Cerebellum (tissue), 4 donors: ENCODE measurements at places on chromosomes 4 and X.

- DNase-seq, result no peak
These were observed 4.0 kb downstream of the SLC2A9 start for GRCh38 chr4:10017037-10017893.

- no peak for DNase-seq
These were observed 32.0 kb downstream of the PAGE2 start for GRCh38 chrX:55120761-55121358.

GRCh38 chrX:120677004-120677652 lies 47.3 kb upstream of the C1GALT1C1 start:
- DNase-seq, result no peak

DNA sequence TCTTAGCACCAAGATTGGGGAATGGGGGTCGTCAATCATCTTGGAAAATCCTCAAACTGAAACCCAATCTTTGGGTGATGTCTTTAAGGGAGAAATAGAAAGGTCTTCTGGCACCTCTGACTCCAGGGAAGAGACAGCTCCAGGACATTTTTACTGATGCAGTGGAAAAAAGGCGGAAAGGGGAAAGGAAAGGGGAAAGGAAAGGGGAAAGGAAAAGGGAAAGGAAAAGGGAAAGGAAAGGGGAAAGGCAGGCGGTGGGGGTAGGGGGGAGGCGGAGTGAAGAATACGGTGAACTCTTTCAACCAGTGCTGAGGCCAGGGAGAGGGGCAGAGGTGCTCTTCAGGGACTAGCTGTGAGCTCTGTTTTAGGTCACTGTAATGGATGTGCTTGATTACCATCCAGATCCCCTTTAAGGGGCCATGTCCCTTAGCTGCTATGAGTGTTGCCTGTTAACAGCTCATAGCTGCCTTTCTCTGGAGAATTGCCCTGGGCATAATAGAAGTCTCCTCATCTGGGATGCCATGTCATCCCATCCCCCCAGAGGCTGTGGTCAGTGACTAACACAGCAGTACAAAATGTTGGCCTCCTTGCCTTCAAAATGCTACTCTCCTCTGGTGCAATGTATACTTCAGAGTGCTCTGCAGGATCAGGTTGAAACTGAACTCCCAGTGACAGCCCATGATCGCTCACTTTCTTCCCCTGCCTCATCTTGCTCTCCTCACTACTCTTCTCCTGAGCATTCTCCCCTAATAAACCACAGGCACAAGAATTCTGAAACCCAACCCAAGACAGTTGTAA lies 92.4 kb upstream of the AP1S2 start:
- no peak for DNase-seq

GRCh38 chr4:160319221-160319867 lies 1216.5 kb downstream of the RAPGEF2 start:
- DNase-seq, result no peak

- DNase-seq, result no peak
These were observed 60.8 kb upstream of the TBC1D9 start for GRCh38 chr4:140816806-140817510.

GRCh38 chrX:74179499-74179898 lies 124.5 kb upstream of the ZCCHC13 start:
- DNase-seq, result no peak

- DNase-seq, result no peak
These were observed 7.0 kb upstream of the NHS start for GRCh38 chrX:17368002-17368401.

DNA sequence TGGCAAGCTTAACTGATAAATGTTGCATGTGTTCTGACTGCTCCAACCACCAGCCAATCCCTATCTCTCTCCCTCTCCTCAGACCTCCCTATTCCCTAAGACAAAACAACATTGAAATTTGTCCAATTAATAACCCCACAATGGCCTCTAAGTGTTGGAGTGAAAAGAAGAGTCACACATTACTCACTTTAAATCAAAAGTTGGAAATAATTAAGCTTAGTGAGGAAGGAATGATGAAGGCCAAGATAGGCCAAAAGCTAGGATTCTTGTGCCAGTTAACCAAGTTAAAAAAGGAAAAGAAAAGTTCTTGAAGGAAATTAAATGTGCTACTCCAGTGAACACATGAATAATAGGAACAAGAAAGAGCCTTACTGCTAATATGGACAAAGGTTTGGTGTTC lies 55.6 kb downstream of the FBXW7 start:
- no peak for DNase-seq

GRCh38 chr4:158964114-158964727 lies 138.7 kb upstream of the RAPGEF2 start:
- no peak for DNase-seq

DNA sequence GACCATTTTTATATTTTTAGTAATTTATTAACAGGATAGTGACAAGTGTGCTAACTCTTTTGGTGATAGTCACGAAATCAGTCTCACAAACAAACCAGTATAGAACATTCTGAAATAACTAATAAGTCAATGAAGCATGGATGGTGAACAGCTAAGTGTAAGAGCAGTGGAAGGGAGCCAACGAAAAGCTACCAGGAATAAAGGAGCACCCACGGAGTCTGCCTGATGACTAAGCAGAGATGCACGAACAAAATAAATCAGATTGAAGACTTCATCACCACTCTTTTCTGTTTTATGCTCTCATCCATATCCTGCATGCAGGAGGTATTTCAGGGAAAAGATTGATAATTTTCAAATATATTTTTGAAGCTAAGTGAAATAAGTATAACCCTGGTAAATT lies 891.1 kb upstream of the HS3ST1 start:
- no peak for DNase-seq

DNA sequence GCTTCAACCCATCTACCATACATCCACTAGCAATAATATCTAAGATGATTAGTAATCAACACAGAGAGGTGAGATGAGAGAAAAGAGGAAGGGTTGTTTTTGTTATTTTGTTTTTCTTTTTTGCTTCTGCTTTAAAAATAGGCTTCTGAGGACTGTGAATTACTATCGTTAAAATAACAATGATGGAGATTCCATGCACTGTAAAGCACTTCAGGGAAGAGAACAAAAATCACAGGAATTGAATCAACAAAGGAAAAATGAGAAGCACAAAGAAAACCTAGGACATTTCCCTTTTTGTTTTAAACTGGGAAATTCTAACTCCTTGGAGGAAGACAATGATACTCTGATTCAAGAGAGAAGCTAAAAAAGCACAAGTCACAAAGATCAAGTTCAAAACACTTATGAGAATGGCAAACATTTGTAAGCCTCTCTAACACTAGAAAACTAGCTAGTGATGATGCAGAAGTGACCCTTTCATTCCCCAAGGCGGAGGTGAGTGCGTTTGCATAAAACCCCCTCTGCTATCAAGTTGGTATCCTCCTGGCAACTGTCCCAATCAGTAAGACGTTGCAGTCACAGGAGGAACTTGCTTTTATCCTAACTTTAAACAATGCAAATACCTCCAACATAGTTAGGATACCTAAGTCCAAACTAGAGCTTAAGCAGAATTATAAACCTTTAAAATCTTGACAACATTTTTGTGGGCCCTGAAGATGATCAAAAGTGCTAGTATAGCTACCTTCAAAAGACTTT lies 308.5 kb downstream of the CAMK2D start:
- DNase-seq, result no peak

DNA sequence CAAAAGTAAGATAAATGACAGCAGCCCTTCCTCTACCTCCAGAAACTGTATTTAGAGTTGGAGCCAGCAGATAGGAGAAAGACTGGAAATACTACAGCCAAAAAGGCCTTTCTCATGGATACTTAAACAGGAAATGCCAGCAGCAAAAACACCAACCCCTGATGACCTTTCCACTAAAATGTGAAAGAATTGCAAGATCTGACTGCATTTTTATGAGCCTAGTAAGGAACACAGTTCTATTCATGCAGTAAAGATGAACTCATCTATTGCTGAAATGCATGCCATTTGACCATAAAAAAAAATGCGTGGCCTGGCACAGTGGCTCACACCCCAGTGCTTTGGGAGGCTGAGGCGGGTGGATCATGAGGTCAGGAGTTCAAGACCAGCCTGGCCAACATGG lies 19.9 kb downstream of the ABCG2 start:
- no peak for DNase-seq

DNA sequence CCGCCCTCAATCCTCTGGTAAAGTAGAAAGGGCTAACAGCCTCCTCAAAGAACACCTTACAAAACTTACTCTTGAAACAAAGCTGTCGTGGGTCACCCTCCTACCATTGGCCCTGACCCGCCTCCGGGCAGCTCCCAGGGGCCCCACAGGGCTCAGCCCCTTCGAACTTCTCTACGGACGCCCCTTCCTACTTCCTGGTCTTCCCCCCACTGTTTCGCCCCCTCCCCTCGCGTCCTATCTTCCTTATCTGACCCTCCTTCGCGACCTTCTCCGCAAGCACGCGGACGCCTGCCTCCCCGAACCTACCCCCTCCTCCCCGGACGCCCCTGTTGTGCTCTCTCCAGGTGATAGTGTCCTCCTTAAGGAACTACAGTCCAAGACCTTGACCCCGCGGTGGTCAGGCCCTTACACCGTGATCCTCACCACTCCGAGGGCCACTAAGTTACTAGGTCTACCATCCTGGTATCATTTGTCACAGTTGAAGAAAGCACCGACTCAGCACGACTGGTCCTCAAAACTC lies 963.1 kb downstream of the RPA4 start:
- no peak for DNase-seq

- DNase-seq, result no peak
These were observed 50.8 kb downstream of the SLC2A9 start for GRCh38 chr4:9970399-9971011.

DNA sequence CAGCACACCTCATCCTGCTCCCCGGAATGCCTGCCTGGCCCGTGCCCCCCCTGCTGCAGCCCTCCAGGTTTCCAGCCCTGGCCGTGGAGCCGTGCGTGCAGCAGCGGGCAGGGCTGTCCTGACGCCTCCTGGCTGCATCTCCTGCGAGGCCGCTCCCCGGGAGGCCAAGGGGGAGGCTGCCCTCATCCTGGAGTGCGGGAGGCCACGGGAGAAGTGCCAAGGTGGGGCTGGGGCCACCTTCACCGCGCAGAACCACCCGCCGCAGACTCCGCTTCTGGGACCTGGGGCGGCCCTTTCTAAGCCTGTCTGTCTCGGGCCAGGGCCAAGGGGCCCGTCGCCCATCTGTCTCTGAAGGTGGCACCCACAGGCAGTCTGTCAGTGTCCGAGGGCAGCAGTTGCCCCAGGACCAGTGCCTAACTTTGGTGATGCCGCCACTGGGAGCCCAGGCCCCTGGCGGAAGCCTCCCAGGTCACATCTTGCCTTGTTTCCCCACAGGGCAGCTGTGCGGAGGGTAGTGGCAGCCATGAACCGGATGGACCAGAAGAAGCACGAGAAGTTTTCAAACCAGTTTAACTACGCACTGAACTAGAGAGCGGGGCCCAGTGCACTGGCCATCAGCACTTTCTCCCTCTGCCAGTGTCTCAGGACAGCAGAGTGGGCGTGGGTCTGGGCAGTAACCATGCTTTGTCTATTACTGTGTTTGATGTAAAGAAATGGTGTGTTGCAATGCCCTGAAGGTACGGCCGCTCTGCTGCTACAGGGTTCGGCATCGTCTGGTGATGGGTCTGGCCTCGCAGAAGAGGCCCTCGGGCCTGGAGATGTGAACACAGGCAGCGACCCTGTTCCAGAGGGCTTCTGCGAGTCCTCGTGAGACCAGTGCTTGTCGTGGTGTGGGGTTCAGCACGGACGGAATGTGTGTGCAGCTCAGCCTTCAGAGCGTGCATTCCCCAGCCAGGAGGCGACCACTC lies 20.6 kb downstream of the NKX1-1 start:
- DNase-seq, result no peak
